ENCODE measurements at places on chromosomes 5 and 9.

GRCh38 chr9:28781481-28781880 lies 1208.2 kb upstream of the C9orf72 start:
- peak; percentile 16 for DNase-seq

DNA sequence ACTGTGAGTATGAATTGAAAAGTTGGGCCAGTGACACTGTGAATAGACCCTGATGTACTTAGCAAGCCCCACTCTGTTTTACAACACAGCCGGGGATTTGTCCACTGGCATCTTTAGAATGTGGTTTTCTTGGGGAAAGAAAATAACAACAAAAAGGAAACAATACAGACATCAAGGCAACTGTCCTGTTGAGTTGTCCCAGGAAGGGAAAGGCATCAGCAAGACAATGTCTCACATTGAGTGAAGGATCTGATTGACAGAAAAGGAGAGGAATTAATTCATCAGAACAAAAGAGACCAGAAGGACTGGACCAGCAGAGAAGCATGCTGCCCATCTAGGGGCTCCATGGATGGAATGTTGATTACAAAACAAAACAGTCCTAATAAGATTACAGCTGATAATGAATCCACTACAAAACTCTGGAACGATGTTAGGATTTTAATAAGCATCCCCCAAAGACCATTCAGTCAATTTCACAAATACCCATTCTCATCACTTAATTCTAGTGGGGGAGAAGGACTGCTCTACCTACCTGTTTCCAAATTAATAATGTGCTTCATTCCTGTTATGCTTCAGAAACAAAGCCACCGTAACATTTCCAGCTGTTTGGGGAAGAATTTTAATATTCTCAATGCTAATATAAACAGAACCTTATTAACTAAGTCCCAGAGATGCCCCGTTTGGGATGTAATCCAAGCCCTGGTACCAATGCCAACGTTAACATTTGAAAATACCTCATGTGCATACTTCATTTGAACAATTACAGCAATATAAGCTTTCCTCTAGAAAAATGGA lies 298.0 kb downstream of the SPOCK1 start:
- no peak for DNase-seq

DNA sequence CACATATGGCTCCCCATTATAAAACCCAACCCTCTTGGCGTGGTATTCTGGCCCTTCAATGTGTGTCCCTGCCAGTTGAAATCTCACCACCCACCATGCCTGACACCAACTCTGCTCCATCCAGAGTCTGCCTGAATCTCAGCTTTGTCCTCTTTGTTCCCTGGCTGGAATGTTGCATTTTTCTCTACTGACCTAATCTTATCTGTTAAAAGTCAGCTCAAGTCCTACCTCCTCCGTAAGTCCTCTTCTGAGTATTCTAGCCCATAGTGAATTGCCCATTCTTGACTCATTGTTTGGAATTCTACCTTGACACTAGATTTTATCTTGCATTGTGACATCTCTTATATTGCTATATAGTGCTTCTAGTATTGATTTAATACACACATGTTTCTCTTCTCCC lies 207.1 kb upstream of the VLDLR start:
- DNase-seq = no peak

DNA sequence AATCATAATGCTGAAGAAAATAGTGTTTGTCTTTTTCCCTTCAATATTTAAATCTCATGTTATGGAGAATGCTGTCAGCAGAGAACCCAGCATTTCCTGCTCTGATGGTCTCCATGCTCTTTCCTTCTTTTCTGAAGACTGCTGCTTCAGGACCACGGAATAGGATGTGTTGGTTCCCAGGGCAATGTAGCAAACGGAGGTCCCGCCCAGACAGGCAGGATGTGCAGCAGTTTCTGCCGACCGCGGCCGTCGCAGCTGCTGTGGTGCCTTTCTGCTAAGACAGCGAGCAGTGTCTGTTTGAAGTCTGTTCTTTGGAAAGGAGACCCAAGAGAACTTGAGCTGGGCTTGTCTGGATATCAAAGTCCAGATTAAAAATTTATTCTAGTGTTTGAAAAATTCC lies 654.3 kb downstream of the CCDC171 start:
- no peak for DNase-seq

DNA sequence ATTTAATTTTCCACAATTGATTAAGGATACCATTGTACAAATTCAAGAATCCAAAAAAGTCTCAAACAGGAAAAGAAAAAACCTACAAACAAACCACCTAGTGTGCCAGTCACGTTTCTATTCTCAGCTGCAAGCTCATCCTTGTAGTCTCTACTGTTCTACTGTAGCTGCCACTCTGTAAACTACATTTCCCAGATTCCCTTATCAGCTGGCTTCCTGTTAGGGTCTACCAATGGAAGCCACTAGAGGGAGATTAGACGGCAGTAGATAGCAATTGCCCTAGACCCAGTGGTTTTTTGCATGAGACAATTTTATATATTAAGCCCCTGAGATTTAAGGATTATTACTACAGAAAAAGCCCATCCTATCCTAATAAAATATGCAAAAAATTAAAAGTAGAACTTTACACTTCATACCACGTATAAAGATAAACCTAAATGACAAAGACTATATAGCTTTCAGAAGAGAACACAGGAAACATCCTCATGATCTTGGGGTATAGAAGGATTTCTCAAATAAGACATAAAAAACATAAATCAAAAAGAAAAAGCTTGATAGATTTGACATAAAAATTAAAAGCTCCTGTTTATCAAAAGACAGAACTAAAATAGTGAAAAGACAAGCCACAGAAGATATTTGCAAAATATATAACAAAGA lies 37.4 kb downstream of the P4HA2 start:
- peak; percentile 31 for DNase-seq

DNA sequence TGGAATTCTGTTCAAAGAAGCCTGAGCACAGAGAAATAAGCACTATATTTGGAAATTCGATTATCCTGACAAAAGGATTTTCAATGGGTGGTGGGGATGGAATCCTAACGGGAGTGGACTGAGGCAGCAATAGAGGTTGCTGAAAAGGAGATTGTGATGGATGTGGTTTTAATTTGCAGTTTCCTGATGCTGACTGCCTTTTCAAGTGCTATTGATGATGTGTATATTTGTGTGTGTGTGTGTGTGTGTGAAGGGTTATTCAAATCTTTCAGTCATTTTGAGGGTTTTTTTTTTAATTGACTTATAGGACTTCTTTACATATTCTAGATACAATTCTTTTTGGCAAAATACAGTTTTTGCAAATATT lies 614.5 kb downstream of the HINT1 start:
- no peak for DNase-seq

- DNase-seq = no peak
Measured at GRCh38 chr5:118777189-118777736, 211.1 kb downstream of the DTWD2 start.

DNA sequence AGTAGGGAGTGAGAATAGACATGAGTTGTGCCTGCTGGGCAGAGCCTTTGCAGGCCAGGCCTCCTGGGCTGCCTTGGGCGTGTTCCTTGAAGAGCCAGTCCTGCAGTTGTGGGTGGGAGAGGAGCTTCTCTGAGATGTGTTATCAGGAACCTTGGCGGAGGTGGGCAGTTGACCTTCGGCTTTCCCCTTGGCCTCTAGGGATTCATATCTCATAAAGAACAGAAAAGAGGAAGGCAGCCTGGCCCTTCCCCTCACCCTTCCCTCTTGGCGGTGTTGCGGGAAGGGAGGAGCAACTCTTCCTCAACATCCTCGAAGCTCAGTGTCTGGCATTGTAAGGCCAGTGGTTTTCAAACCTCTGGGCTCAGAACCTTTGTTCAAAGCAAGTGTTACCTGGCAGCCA lies 59.2 kb downstream of the DAPK1 start:
- no peak for DNase-seq

DNA sequence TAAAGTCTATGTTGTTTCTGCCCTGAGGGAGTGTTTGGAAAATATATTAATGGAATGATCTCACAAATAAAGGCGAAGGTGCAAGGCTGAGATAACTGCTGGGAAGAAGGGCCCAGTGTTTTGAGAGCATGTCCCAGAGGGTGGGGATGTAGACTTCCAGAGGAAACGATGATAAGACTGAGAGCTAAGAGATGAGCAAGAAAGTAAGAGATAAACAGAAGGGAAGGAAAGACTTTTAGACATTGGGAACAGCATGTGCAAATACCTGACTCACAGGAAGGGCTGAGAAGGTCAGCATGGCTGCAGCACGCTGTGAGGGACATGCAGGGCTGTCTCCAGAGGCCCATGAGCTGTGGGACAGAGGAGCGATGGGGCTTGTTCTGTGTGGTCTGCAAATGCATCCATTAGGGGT lies 19.9 kb upstream of the ADRB2 start:
- DNase-seq = no peak

DNA sequence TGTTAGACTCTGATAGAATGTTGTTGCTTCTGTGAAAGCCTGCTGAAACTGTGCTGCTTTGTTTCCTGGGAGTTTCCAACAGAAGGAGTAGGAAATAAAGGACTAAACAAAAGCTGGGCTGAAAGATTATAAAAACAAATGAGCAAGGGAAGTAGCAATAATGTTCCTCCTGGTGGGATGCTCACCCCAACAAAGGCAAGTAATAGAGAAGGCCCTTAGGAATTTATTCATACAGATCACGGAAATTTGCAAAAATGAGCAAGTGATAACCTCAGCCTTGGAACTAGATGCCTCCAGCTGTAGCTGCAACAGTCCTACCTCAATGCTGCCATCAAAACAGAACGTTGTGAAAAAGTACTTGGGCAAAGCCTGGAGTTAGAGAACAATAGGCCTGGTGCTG lies 1248.0 kb upstream of the C9orf72 start:
- no peak for DNase-seq

DNA sequence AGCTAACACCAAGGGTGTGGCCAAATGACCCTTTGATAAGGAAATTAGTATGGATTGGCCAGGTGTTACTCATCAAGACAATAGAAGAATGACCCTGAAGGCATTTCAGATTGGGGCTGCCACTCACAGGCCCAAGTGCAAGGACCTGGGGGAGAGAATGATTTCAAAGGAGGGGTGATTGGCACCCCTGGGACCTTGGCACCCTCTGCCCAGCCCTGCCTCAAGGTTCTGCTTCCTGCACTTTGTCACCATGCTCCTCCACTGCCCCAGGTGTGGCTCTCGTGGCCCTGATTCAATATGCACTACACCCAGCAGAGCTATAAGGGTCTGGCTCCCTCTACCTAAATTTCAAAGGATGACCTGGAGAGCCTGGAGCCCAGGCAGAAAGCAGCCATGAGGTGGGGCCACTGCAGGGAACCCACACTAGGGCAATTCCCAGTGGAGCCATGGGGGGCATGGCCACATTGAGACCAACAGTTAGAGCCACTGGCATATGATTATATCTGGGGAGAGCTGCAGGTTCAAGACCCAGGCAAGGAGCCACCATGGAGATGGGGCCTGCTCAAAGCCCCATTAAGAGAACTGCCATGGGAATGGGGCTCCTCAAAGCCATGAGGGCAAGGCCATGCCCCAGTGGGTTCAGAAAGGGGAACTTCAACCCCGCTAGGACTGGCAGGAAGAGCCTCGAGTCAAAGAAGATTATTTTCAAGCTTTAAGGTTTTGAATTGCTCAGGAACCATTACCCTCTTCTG lies 93.0 kb downstream of the CEMIP2 start:
- DNase-seq = no peak

GRCh38 chr5:157172403-157172802 lies 6.3 kb upstream of the GARIN3 start:
- no peak for DNase-seq

GRCh38 chr5:79181419-79182022 lies 54.4 kb upstream of the JMY start:
- DNase-seq = no peak

DNA sequence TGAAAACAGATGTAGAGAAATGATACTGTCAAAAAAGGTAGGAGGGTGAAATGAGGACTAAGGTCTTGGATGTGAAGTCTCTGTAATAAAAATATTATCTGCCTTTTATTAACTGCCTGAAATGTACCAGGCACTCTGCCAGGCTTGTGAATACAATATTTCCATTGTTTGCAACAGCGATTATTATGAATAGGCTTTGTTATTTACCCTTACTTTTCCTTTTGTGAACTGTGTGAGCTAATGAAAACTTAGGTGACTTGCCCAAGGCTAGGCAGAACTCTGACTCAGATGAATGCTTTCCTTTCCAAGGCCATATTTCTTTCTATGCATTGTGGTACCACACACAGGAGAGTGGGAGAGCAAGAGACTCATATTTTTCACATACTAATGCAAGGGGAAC lies 204.1 kb downstream of the CDH12 start:
- DNase-seq = no peak

- no peak for DNase-seq
Measured at GRCh38 chr9:78871086-78871451, 574.1 kb downstream of the PSAT1 start.

- no peak for DNase-seq
Measured at GRCh38 chr5:59772757-59773156, 120.8 kb downstream of the PDE4D start.

- no peak for DNase-seq
Measured at GRCh38 chr5:87826507-87826906, 413.8 kb upstream of the CCNH start.

- no peak for DNase-seq
Measured at GRCh38 chr5:81313686-81314085, 12.3 kb downstream of the ZCCHC9 start.
